Left ventricle myocardium inferior (tissue), 1 donor: ENCODE measurements at places on chromosomes 16 and 17.

- H3K36me3 ChIP-seq: no peaks in the 10 kb centered on the region
- DNase-seq: no peak
- H3K4me3 ChIP-seq: no peak overlapping the region
- H3K4me1 ChIP-seq: no peaks in the 10 kb centered on the region
Observed at GRCh38 chr17:27153005-27153404, 140.9 kb upstream of the WSB1 start.

DNA sequence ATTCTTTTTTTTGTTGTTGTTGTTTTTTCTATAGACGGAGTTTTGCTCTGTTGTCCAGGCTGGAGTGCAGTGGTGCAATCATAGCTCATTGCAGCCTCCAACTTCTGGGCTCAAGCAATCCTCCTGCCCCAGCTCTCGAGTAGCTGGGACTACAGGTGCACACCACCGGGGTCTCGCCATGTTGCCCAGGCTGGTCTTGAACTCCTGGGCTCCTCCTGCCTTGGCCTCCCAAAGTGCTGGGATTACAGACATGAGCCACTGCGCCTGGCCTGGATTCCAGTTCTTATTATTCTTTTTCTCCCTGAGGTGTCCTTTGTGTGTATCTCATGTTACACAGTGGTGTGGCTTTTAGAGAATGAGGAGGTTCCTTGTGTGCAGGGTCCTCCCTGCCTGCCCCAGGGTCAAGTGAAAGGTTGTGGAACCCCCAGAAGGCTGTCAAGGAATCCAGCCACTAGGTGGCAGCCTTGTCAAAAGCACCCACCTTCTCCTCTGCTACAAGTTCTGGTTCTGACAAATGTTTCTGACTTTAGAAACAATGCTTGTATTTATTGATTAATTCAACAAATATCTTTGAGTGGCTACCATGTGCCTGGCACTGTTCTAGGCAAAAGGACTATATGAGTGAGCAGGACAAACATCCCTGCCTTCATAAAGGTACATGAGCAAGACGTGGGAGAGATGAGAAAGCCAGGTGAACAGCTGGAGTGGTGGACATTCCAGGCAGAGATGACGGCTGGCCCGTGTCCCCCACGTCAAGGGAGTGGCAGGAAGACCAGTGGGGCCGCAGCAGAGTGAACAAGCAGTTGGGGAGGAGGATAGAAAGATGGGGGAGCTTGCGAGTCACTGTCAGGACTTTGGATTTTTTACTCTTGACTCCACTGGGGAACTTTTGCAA, 112.4 kb downstream of the SPECC1 start:
- no peak overlapping the region for H3K4me3 ChIP-seq
- H3K36me3 ChIP-seq: no peaks in the 10 kb centered on the region
- no peaks in the 10 kb centered on the region for H3K27me3 ChIP-seq
- peaks cover 36% of the 10 kb centered on the region for H3K4me1 ChIP-seq
- H3K27ac ChIP-seq: peak overlapping the region; percentile 25

DNA sequence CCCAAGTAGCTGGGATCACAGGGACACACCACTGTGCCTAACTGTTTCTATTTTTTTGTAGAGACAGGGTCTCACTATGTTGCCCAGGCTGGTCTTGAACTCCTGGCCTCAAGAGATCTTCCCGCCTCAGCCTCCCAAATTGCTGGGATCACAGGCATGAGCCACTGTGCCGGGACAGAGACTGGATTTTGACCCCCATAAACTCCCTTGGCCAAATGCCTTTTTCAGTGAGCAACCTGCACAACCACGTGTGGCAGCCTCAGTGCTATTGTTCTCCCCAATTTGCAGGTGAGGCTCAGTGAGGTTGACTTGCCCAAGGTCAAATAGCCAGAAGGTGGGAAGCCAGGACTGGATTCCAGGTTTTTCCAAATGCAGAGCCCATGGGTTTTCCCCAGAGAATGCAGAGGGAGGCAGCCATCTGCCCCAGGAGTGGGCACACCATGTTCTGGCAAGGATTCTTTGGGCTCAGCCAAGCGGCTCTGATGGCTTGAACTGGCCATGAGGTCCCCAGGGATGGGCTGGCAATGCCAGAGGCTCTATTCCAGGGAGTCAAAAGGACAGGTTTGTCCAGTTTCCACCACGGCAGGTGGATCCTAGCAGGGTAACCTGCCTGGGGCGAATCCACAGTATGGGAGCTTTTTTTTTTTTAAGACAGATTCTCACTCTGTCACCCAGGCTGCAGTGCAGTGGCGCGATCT, 1.8 kb downstream of the IL27 start:
- H3K4me3 ChIP-seq: no peak overlapping the region
- no peak overlapping the region for H3K27ac ChIP-seq
- no peaks in the 10 kb centered on the region for H3K4me1 ChIP-seq
- peaks cover 61% of the 10 kb centered on the region for H3K27me3 ChIP-seq

DNA sequence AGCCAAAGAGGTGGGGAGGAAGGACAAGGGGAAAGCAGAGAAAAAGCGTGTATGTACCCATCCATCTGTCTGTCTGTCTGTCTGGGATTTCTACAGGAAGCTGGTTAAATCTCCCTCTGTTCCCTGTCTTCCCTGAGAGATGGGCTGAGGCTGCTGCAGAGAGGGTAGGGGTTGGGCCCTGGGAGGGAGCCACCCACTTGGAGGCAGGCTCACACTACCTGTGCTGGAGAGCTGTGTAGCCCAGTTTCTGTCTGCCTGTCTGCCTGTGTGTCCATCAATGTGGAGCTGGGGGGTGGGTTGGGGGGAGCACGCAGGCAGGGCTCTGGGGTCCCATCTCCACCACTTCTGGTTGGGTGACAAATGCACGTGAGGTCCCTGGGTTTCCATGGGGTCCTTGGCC, 18.6 kb upstream of the C17orf113 start:
- H3K27ac ChIP-seq: no peak overlapping the region
- peaks cover 61% of the 10 kb centered on the region for H3K27me3 ChIP-seq
- H3K4me3 ChIP-seq: no peak overlapping the region
- H3K4me1 ChIP-seq: peaks cover 11% of the 10 kb centered on the region
- no peak for DNase-seq
- no peaks in the 10 kb centered on the region for H3K36me3 ChIP-seq

- peak; percentile 33 for DNase-seq
- H3K4me1 ChIP-seq: peaks cover 57% of the 10 kb centered on the region
- peak overlapping the region; percentile 100 for H3K4me3 ChIP-seq
- no peaks in the 10 kb centered on the region for H3K36me3 ChIP-seq
Observed at GRCh38 chr17:19238167-19238505, 970 bp downstream of the EPN2 start.

DNA sequence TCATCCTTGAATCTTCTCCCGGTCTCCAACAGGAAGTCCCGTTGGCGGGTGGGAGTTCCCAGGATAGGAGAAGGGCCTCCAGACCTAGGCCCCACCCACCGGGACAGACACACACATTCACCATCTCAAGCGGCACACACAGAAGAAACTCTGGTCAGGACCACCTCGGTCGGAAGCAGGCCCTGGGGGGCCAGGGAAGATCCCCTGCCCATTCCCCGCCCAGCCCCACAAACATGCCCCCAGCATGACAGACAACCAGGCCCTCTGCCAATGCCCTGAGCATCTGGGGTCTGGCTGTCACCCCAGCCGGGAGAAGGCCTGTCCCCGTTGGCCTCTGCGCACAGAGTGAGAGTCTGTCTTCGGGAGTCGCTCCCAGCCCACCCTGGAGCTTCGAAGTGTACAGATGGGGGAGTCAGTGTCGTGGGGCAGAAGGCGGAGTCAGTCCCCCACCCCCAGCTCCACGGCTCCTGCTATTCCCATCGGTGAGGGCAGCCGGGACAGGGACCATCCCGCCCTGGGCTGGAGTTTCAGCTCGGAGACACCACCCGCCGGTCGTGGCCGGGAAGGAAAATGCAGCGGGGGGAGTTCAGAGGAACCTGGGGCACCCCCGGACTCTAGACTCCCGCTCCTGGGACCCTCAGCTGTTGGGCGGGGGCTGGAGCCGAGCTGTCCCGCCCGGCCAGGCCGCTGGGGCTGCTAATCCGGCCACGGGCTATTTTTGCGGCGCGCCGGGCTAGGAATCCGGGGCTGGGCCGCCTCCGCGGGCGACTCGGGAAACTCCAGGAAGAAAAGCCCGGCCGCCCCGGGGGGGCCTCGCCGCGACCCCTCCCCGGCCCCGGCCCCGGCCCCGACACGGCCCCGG, 660 bp downstream of the RHBDF1 start:
- peaks cover 97% of the 10 kb centered on the region for H3K4me1 ChIP-seq
- H3K36me3 ChIP-seq: no peaks in the 10 kb centered on the region
- H3K27me3 ChIP-seq: no peaks in the 10 kb centered on the region
- peak overlapping the region; percentile 82 for H3K4me3 ChIP-seq

GRCh38 chr17:16446338-16446983, 31.1 kb downstream of the TRPV2 start:
- no peak overlapping the region for H3K4me3 ChIP-seq
- DNase-seq: no peak
- peak overlapping the region; percentile 64 for H3K27ac ChIP-seq
- H3K4me1 ChIP-seq: peaks cover 41% of the 10 kb centered on the region
- H3K36me3 ChIP-seq: peaks cover 52% of the 10 kb centered on the region
- no peaks in the 10 kb centered on the region for H3K27me3 ChIP-seq

DNA sequence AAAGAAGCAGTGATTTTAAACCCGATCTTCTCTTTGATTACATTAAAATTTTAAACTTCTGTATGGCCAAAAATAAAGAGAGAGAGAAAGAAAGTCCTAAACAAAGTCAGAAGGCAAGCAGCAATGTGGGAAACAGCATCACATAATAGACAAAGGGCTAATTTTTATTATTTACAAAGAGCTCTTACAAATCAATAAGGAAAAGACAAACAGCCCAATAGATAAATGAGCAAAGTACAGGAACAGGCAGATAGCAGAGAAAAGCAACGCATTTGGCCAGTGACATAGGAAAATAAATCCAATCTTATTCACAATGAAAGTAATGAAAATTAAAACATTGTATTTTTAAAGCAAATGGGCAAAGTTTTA, 93.1 kb downstream of the SALL1 start:
- no peak overlapping the region for H3K4me3 ChIP-seq
- no peak overlapping the region for H3K27ac ChIP-seq
- H3K27me3 ChIP-seq: peaks cover 67% of the 10 kb centered on the region
- H3K4me1 ChIP-seq: no peaks in the 10 kb centered on the region
- H3K36me3 ChIP-seq: no peaks in the 10 kb centered on the region
- no peak for DNase-seq

GRCh38 chr17:12041312-12041711, 20.6 kb downstream of the MAP2K4 start:
- no peaks in the 10 kb centered on the region for H3K27me3 ChIP-seq
- DNase-seq: no peak
- no peaks in the 10 kb centered on the region for H3K36me3 ChIP-seq
- peaks cover 69% of the 10 kb centered on the region for H3K4me1 ChIP-seq
- no peak overlapping the region for H3K27ac ChIP-seq

GRCh38 chr17:6286233-6286632, 148.7 kb downstream of the AIPL1 start:
- no peak overlapping the region for H3K4me3 ChIP-seq
- no peak for DNase-seq
- no peak overlapping the region for H3K27ac ChIP-seq
- H3K4me1 ChIP-seq: no peaks in the 10 kb centered on the region
- H3K27me3 ChIP-seq: peaks cover 23% of the 10 kb centered on the region

- no peak for DNase-seq
- H3K27me3 ChIP-seq: no peaks in the 10 kb centered on the region
- H3K36me3 ChIP-seq: no peaks in the 10 kb centered on the region
- H3K4me3 ChIP-seq: no peak overlapping the region
Observed at GRCh38 chr16:14510939-14511799, 118.9 kb downstream of the PARN start.

GRCh38 chr16:11677451-11677951, 9.2 kb downstream of the SNN start:
- H3K27me3 ChIP-seq: no peaks in the 10 kb centered on the region
- no peak for DNase-seq
- H3K27ac ChIP-seq: peak overlapping the region; percentile 85

GRCh38 chr17:40457964-40458791, 14.9 kb downstream of the IGFBP4 start:
- peaks cover 48% of the 10 kb centered on the region for H3K36me3 ChIP-seq
- peak overlapping the region; percentile 27 for H3K4me3 ChIP-seq
- no peaks in the 10 kb centered on the region for H3K27me3 ChIP-seq
- H3K27ac ChIP-seq: peak overlapping the region; percentile 63
- peaks cover 96% of the 10 kb centered on the region for H3K4me1 ChIP-seq
- DNase-seq: no peak
